ENCODE measurements at places on chromosomes 5 and 9. TPM values are rescaled to one million over a fixed set of nuclear protein-coding genes. Genes with fewer than 3 reads are reported as not detected.

DNA sequence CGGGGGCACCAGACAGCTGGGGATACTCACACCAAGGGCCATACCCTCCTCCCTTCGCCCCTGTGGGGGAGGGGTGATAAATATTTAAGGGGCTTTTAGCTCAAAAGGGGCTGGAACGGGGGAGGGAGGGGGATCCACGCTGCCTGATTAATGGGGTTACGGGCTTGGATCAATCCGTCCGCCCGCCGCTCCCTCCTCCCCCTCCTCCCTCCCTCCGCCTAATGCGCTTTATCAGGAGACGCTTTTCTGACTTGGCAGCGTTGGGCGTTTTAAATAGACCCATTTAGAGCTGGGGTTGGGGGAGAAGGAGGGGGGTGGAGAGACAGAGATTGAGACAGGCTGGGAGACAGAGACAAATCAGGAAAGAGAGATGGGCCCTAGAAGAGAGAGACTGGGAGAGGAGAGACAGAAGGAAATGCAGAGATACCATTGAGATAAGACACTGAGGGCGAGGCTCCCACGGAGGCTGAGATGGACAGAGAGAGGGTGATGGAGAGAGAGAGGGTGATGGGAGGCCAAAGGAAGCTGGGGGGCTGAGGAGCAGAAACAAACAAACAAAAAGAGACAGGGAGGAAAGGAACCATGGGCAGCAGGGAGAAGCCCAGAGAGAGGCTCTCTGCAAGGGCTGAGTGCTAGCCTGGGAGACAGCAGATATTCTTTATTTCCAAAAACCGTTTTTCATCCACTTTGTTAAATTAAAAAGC, 10.3 kb downstream of the CNTFR start:
- no peak for DNase-seq

DNA sequence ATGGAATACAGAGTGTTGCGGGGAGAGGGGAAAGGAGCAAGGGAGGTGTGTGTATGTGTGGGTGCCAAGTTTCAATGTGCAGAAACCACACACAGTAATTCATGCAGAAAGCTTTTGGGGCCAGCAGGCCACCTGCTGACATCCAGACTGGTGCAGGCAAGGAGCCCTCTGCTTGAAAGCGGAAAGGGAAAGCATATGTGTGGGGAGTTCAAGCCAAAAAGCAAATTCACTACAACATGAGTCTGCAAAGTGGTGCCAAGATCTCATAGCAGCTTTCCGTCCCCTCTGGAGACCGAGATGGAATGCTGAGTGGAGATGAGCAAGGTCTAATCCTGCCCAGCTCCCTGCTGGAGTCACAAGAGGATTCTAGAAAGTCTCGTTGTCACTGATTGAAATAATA, 159.7 kb upstream of the VLDLR start:
- DNase-seq = no peak

- DNase-seq = no peak
Measured at GRCh38 chr9:109156708-109157107, 10.3 kb downstream of the FRRS1L start.

- DNase-seq = no peak
Measured at GRCh38 chr5:112303685-112304084, 115.4 kb downstream of the EPB41L4A start.

GRCh38 chr9:74173284-74173683, 323.9 kb upstream of the RORB start:
- no peak for DNase-seq

Gene LHX3
- total RNA-seq = 0.09 TPM

Gene HSD17B3
- total RNA-seq = 0.28 TPM

Gene ACOT12
- 0.05 TPM for total RNA-seq
